PC-3 (cell line): ENCODE measurements at places on chromosomes 7 and 10. TPM values are rescaled to one million over a fixed set of nuclear protein-coding genes. Genes with fewer than 3 reads are reported as not detected.

FGFBP3 gene
- 0.69 and 1.2 TPM in 2 replicates for total RNA-seq

DNA sequence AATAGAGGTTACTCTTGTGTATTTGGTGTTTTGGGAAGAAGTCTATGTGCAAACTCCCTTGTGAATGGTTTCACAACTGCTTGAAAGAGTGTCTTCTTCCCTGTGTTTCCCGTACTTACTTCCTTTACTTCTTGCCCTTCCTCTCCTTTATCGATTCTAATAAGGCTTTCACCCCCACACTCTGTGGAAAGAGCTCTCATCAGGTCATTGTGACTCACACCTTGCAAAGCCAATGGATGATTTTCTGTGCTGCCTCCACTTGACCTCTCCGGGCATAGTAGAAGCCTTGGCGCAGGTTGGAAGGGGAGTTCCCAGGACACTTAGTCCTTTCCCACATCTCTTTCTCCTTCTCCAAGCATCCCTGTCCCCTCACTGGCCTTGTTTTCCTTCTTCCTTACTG lies 6.2 kb upstream of the TSPAN15 start:
- H3K27ac ChIP-seq: peak overlapping the region; percentile 89
- peak; percentile 38 for DNase-seq
- H3K4me3 ChIP-seq: no peak overlapping the region

GRCh38 chr7:112089551-112089950 lies 116.6 kb downstream of the DOCK4 start:
- H3K4me1 ChIP-seq: peaks cover 27% of the 10 kb centered on the region
- DNase-seq: no peak
- no peak overlapping the region for H3K27ac ChIP-seq
- no peaks in the 10 kb centered on the region for H3K27me3 ChIP-seq
- no peaks in the 10 kb centered on the region for H3K36me3 ChIP-seq

JAKMIP3 gene
- 0.92 and 1.0 TPM in 2 replicates for total RNA-seq

- H3K27me3 ChIP-seq: no peaks in the 10 kb centered on the region
- no peak for DNase-seq
- no peaks in the 10 kb centered on the region for H3K36me3 ChIP-seq
- no peak overlapping the region for H3K4me3 ChIP-seq
- H3K27ac ChIP-seq: no peak overlapping the region
Measured at GRCh38 chr7:391961-392524, 102.1 kb downstream of the FOXL3 start.

DNA sequence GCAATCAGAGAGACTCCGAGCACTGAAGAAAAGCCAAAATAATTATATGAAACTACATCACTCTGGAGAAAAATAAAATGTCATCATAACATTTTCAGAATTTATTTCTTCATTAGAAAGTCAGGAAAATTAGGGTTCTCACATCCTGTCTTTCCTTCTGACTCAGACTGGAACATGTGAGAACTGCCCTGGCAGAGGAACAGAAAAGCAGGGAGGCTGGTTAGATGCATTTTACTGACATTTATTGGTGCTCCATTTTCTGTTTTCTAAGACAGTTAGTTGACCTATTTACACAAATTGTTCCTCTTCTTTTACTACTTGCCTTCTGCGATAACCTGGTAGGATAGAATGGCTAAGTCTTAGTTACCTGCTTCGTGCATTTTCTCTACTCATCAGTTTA lies 58.6 kb upstream of the ANK3 start:
- H3K27me3 ChIP-seq: no peaks in the 10 kb centered on the region
- H3K27ac ChIP-seq: peak overlapping the region; percentile 67
- H3K4me1 ChIP-seq: peaks cover 53% of the 10 kb centered on the region
- peak; percentile 54 for DNase-seq
- no peaks in the 10 kb centered on the region for H3K36me3 ChIP-seq

DNA sequence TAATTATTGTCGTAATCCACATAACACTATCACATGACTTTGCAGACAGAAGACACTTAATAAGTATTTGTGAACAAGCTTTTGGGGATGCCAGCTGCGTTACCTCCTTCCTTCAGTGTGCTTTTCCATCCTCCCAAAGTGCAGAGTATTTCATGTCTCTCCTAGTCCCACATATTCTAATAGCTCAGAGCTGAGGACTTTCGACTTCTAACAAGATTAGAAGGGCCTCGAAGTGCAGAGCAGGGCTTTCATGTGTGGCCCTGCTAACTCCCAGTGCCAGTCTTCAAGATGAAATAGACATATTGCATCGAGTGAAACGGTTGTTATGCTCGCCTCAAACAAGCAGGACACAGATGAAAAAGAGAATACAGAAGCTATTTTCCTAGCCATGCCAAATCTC lies 125.7 kb upstream of the RNF32 start:
- peaks cover 6% of the 10 kb centered on the region; the same call in 1 of the 2 replicates for H3K27me3 ChIP-seq
- no peaks in the 10 kb centered on the region for H3K4me1 ChIP-seq
- H3K4me3 ChIP-seq: no peak overlapping the region
- no peak overlapping the region for H3K27ac ChIP-seq

DNA sequence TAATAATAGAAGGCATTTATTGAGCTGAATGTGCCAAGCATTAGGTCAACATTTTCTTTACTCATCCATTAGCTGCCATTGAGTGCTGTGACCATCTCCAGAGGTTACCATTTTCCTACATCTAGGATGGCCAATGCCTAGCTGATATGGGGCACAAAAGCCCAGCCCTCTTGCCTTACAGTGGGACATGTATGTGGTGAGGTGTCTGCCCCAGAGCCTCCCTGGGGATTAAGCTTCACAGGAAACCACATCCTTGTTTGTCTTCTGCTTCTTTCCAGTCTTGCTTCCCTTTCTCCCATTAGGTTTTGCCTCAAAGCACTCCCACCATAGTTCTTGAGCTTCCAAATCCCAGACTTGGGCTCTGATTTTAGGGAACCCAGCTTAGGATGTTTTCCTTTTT lies 258.7 kb downstream of the SORCS3 start:
- no peaks in the 10 kb centered on the region for H3K4me1 ChIP-seq
- no peak for DNase-seq
- no peak overlapping the region for H3K4me3 ChIP-seq
- H3K36me3 ChIP-seq: no peaks in the 10 kb centered on the region
- no peaks in the 10 kb centered on the region for H3K27me3 ChIP-seq

SMARCD3 gene
- total RNA-seq: 8.6 and 9.1 TPM in 2 replicates

RPEL1 gene
- total RNA-seq: not detected in 2 replicates

DNA sequence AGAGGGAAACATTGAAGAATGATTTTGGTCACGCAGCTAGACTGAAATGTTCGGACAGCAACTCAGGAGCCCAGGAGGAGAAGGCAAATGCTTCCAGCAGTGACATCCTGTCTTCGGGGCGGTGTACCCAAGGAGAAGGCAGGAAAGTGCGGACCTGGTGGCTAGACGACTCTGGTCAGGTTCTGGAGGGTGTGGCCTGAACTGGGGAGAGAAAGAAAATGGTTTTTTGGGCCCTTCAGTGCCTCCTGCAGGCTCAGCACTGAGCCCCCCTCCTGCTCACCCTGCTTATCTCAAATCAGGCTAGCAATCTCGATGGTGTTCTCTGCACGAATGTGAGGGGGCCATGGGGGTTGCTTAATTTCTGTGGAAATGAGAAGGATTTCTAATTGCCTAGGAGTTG lies 26.7 kb upstream of the TARP start:
- no peak for DNase-seq
- H3K36me3 ChIP-seq: no peaks in the 10 kb centered on the region

DNA sequence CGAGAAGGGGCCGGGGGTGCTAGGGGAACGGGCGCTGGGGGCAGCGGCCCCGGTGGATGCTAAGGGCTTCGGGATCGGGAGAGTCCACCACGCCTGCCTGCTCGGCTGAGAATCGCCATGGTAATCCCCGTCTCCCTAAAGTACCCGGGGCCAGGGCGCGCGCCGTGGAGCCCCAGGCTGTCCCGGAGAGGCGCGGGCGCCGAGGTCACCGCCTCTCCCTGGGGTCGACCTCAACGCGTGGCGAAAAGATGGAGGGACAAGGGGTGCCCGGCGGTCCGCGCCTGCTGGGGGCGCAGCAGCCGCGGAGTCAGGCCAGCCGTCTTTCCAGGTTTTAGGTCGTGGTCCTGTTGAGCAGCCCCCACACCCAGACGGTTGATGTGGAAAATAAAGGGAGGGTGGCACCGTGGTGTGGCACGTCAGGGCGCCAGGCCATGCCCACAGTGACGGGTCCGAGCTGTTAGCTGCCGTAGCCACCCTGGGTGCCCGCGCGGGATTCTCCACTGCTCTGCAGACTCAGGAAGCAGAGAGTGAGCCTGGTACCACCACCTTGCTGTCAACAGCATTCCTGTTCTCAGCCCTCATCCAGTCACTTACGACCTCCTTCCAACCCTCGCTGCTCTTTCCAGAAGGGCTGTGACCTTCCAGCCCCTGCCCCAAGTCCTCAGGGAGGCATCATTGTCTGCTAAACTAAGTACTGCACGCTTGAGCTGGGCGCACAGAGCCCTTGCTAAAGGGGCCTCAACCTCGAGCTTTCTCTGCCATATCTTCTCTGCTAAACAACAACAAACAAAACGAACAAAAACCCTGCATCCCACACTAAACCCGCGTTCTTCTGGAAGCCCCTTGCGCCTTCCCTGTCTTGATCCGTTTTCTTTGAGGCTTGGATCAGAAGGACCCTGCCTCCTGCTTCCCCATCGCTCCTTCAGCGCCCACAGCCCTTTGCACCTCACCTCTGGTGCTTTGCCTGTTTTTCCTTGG lies 666 bp downstream of the SMKR1 start:
- 0 out of 2 replicates have a peak, but pooled peaks cover 8% of the 10 kb centered on the region for H3K4me1 ChIP-seq
- no peaks in the 10 kb centered on the region for H3K27me3 ChIP-seq
- no peaks in the 10 kb centered on the region for H3K36me3 ChIP-seq
- no peak for DNase-seq
- H3K4me3 ChIP-seq: peak overlapping the region; percentile 92
- H3K27ac ChIP-seq: no peak overlapping the region

PPP1R17 gene
- total RNA-seq: not detected in 2 replicates
